Activated naive CD4-positive, alpha-beta T cell treated with anti-CD3 and anti-CD28 coated beads, Interleukin-2, amount 10 ng/mL, durations not matched to agents 5 hours and 36 hours (primary cell): ENCODE measurements at places on chromosomes 2 and 18. TPM values are rescaled to one million over a fixed set of nuclear protein-coding genes. Genes with fewer than 3 reads are reported as not detected.

The CD8B2 gene
- total RNA-seq, result 0.08 TPM

The ADGRF3 gene
- total RNA-seq, result 5.9 TPM

The SULT1C4 gene
- total RNA-seq, result not detected

The DCDC2C gene
- not detected for total RNA-seq

The SUMO1 gene
- 88.2 TPM for total RNA-seq

The CLHC1 gene
- total RNA-seq, result 11.3 TPM

The PJVK gene
- 2.2 TPM for total RNA-seq

The C2orf15 gene
- 1.6 TPM for total RNA-seq

The GAL3ST2 gene
- total RNA-seq, result 0.20 TPM

The ZBTB7C gene
- total RNA-seq, result 0.35 TPM
